Right ventricle myocardium superior (tissue), 1 donor: ENCODE measurements at places on chromosomes 2 and 18.

- no peak for DNase-seq
Observed at GRCh38 chr2:9610781-9611548, 19.8 kb downstream of the YWHAQ start.

- DNase-seq, result no peak
Observed at GRCh38 chr18:60585670-60586069, 213.1 kb upstream of the MC4R start.

GRCh38 chr18:56647071-56647470, 4.1 kb upstream of the WDR7 start:
- no peak for DNase-seq

DNA sequence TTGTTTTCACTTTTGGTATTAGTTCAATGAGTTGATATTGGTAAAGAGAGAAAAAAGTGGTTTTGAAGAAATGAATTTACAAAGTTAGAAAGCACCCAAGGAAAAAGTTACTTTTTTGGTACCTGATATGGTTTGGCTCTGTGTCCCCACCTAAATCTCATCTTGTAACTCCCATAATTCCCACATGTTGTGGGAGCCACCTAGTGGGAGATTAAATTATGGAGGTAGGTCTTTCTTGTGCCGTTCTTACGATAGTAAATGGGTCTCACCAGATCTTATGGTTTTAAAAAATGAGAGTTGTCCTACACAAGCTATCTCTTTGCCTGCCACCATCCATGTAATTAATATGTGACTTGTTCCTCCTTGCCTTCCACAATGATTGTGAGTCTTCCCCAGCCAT, 965.6 kb upstream of the NRXN1 start:
- no peak for DNase-seq

- no peak for DNase-seq
Observed at GRCh38 chr2:70270323-70270722, 12.4 kb downstream of the PCYOX1 start.

GRCh38 chr18:75100832-75101630, 107.9 kb downstream of the PTGR3 start:
- DNase-seq, result no peak

- DNase-seq, result peak; percentile 62
Observed at GRCh38 chr18:9334973-9335696, 562 bp downstream of the TWSG1 start.

GRCh38 chr18:48352051-48352755, 57.0 kb downstream of the ZBTB7C start:
- DNase-seq, result no peak

DNA sequence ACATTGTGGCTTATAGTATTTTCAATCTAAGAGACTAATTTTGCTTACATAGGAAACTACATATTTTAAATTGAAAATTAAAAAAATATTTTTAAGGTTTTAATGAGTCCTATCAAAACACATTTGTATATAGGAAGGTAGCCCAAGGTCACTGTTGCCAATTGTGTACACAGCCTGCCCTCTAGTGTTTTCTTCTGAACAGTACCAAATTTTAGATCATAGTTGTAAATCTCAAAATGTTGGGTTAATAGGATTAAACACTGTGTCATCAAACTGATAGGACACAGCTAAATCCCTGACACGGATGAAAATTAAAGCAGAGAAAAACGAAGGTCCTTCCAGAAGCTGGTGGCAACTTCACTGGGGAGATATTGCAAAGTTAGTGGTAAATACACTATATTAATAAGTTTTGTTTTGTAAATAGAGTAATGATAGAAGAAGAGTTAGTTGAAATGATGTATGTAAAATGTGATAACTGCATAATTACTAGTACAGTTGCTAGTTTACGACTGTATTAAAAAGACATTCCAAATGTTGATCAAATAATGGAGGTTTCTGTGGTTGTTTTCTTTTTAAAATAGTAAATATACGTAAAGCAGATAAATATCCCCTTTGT, 19.7 kb downstream of the CLUL1 start:
- no peak for DNase-seq

- DNase-seq, result no peak
Observed at GRCh38 chr2:23814963-23815362, 112.0 kb downstream of the ATAD2B start.

GRCh38 chr2:71555798-71556454, 102.6 kb downstream of the DYSF start:
- DNase-seq, result peak; percentile 20

DNA sequence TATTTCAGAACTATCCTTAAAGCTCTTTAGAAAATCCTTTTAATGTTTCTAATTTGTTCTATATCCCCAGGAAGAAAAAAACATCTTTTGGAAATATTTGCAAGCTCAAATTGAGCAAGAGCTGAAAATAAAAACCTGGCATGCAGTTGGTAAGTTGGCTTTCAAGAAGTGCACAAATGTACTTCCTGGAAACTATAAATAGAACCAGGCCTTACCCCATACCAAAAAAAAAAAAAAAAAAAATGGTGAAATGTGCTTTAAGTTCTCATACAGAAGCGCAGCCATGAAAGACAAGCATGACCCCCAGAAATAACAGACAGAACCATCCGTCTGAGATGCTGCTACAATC, 178.5 kb downstream of the HDAC4 start:
- no peak for DNase-seq

DNA sequence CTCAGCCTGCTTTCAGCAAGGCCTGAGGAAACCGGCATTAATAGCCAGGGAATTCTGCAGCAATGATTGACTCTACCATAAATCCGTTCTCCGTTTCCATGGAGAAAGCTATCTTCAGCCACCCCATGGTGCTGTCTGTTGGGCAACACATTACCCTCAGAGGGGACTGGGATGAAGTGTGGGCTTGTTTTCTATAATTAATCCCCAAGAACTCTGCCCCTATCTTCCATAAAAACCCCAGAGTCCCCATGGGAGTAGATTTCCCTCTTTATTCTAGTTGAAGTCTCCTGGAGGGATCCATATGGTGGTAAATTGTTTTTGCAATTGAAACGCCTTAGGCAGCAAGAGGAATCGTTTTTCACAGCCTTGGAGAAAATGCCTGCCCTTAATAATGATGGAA, 9.2 kb downstream of the G6PC2 start:
- DNase-seq, result no peak

DNA sequence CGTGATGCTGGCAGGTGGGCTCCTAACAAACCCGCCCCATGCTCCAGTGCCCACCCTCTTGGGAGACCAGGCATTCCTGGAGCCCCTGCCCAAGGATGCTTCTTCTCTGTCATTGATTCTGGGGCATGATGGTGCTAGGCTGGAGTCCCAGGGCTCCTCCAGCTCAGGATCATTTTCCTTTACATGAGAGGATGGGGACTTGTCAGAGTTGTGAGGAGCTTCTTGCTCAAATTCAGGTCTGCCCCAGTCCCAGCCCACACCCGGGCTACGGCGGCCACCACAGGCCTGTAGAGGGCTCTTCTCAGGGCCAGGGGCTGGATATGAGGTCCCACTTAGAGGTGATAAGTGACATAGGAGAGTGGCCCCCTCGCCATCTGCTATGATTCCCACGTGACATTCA, 141.1 kb upstream of the COPS8 start:
- DNase-seq, result no peak

DNA sequence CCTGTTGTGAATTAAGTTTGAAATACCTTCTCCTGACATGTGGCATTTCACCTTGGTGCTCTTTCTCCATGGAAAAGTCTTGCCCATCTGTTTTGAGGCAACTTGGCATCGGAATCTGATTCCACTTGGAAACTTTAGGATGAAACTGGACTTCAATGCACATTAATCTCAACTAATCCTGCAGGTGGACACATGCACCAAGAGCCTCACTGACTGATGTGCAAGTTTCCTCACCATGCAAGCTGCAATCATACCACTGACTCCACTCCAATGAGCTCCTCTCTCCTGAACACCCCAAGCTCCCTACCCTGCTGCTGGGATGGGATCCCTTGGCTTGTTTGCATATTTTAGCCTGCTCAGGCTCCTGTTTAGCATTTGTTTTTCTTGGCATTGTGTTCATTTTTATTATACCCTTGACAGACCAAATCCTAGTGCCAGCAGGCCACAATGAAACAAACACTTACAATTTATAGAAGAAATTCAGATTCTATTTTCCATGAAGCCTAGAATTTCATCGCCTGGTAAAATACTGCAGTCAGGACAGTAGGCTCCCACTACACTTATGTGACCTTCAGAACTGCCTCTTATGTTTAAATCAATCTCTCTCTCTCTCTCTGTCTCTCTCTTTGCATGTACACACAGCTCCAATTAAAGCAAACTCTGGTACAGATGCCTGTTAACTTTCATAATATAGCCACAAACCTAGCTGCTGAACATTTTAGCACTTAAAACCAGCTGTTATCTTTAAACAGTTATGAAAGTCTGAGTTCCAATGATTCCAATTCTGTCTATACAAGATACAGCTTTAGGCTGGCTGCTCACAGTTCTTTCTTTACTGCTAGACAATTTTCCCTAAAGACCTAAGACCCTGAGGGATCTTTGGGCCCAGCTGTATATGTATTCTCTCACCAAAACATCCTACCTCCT, 141.5 kb downstream of the OSR1 start:
- DNase-seq, result no peak
